ENCODE measurements at places on chromosomes 1 and 21. TPM values are rescaled to one million over a fixed set of nuclear protein-coding genes. Genes with fewer than 3 reads are reported as not detected.

- H3K36me3 ChIP-seq, result no peaks in the 10 kb centered on the region
- H3K4me1 ChIP-seq, result peaks cover 4% of the 10 kb centered on the region
- peaks cover 5% of the 10 kb centered on the region for H3K27me3 ChIP-seq
- H3K4me3 ChIP-seq, result no peak overlapping the region
- DNase-seq, result no peak
These were observed 75.0 kb downstream of the CLIC6 start for GRCh38 chr21:34743831-34744230.

GRCh38 chr1:19484338-19484797 lies 971 bp downstream of the CAPZB start:
- no peak for DNase-seq
- peak overlapping the region; percentile 94 for H3K4me3 ChIP-seq
- no peaks in the 10 kb centered on the region for H3K27me3 ChIP-seq
- peaks cover 24% of the 10 kb centered on the region for H3K36me3 ChIP-seq
- H3K27ac ChIP-seq, result peak overlapping the region; percentile 84
- H3K4me1 ChIP-seq, result peaks cover 75% of the 10 kb centered on the region

DNA sequence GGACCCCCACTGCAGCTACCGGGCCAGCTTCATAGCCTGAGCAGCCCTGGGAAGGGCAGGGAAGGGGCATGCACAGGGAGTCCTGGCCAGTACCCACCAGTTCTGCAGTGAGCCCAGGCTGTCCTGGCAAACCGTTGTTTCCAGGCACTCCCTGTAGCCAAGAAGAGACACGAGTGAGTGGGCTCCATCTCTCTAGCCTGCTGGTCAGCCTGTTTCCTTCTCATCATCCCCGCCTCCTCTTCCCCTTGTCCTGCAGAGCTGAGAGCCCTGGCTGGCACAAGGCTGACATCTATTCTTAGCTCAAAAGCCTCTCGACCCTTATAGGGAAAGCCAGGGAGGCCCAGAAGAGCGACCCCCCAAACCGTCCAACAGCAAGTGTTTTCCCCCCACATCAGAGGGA lies 28.7 kb downstream of the COL16A1 start:
- no peak overlapping the region for H3K4me3 ChIP-seq
- no peaks in the 10 kb centered on the region for H3K36me3 ChIP-seq
- peaks cover 3% of the 10 kb centered on the region for H3K4me1 ChIP-seq
- no peak overlapping the region for H3K27ac ChIP-seq
- peaks cover 19% of the 10 kb centered on the region for H3K27me3 ChIP-seq

DNA sequence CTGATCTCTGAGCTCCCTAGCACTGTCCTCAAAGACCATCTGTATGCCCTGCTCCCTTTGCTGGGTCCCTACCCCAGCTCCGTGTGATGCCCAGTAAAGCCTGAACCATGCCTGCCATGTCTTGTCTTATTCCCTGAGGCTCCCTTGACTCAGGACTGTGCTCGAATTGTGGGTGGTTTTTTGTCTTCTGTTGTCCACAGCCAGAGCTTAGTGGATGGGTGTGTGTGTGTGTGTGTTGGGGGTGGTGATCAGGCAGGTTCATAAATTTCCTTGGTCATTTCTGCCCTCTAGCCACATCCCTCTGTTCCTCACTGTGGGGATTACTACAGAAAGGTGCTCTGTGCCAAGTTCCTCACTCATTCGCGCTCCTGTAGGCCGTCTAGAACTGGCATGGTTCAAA lies 5.7 kb downstream of the GSTM5 start:
- no peaks in the 10 kb centered on the region for H3K4me1 ChIP-seq
- no peak for DNase-seq
- H3K36me3 ChIP-seq, result no peaks in the 10 kb centered on the region
- no peak overlapping the region for H3K27ac ChIP-seq
- H3K27me3 ChIP-seq, result no peaks in the 10 kb centered on the region

GRCh38 chr21:45303091-45303615 lies 15.5 kb upstream of the POFUT2 start:
- no peak overlapping the region for H3K4me3 ChIP-seq
- peaks cover 2% of the 10 kb centered on the region for H3K27me3 ChIP-seq
- H3K4me1 ChIP-seq, result no peaks in the 10 kb centered on the region
- DNase-seq, result no peak
- no peak overlapping the region for H3K27ac ChIP-seq

DNA sequence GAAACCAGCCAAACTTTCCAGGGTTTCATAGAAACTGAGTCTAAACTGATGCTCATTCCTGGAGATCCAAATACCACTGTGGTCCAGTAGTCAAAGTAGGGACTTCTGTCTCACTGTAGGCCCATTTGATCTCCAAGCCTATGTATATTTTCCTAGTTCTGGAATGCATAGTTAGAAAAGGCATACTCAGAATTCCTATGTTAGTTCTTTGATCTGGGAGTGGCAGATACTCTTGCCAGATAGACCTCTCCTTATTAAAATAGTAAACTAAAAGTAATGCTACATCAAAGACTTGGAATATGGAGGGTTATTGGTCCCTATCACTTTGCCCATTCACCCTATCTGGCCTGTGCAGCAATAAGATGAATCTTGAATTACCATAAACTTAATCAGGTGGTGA lies 10.4 kb upstream of the SGIP1 start:
- H3K27ac ChIP-seq, result no peak overlapping the region
- no peaks in the 10 kb centered on the region for H3K4me1 ChIP-seq
- H3K4me3 ChIP-seq, result no peak overlapping the region

DNA sequence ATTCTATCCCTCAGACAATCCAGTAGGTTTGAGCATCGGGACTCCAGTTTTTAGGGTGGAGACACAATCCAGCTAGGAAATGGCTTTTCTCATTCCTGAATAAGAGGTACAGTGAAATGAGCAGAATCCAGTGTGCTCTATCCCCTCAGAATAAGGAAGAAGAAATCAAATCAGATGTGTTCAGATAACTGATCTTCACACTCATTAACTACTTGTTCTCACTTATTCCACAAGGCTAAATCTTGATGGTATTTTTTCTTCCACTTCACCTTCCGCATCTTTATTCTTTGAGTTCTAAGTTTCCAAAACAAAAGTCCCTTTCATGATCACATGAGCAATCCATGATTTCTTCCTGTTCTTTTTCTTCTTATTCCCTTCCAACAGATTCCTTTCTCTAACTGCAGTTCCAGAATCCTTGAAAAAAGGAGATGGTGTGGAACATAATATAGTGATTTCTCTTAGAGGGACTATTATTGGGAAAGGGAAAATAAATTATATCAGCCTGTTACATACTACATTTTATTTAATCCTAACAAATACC lies 1.7 kb downstream of the SYT11 start:
- peak overlapping the region; percentile 98 for H3K27ac ChIP-seq
- DNase-seq, result no peak
- peaks cover 9% of the 10 kb centered on the region for H3K36me3 ChIP-seq
- H3K4me3 ChIP-seq, result peak overlapping the region; percentile 89
- H3K4me1 ChIP-seq, result peaks cover 40% of the 10 kb centered on the region
- H3K27me3 ChIP-seq, result no peaks in the 10 kb centered on the region

GRCh38 chr1:159171688-159172501 lies 480 bp downstream of the CADM3 start:
- H3K27me3 ChIP-seq, result peaks cover 42% of the 10 kb centered on the region
- H3K4me1 ChIP-seq, result no peaks in the 10 kb centered on the region
- H3K27ac ChIP-seq, result no peak overlapping the region
- no peaks in the 10 kb centered on the region for H3K36me3 ChIP-seq
- no peak for DNase-seq
- no peak overlapping the region for H3K4me3 ChIP-seq

DNA sequence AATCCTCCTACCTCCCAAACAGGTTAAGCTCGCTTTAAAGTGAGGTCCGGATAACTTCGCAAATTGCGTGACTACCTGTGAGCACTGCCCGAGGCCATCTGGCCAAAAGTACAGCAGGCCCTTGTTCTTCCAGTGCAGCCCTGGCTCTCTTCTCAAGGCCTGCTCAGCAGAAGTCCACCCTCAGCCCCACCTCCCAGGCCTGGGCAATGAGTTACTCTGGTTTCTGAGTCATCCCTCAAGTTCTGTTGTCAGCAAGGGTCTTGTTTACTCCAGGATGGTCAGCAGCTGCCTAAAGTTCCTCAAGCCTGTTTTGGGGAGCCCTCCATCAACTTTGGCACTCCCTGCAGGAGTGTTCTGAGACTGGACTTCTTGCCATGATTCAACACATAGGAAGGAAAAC lies 101.7 kb downstream of the BCAR3 start:
- H3K4me1 ChIP-seq, result no peaks in the 10 kb centered on the region
- no peak overlapping the region for H3K4me3 ChIP-seq
- H3K27me3 ChIP-seq, result peaks cover 1% of the 10 kb centered on the region

DNA sequence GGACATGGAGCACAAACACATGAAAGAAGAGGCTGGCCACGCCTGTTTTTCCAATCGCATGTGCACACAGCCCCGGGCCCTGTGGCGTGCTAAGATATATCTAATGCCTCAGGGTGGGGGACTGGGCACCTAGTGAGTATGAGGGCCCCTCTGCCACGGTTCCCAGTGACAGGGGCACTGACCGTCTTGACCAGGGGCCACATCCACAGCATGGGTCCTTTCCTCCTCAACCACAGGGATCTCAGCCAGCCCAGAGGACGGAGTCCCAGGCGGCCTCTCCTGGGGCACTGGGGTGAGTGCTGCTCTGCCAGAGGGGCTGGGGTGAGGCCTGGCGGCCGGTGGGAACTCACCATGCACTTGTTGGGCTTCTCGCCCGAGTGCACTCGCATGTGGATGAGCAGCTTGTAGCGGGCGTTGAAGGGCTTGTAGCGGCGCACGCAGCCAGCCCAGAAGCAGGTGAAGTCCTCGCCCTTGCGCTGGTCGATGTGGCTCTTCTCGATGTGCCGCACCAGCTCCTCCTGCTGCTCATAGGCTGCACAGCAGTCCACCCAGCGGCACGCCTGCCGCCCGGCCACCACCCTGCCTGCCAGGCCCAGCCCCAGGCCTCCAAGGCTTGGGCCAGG lies 134.7 kb downstream of the DMRTB1 start:
- H3K36me3 ChIP-seq, result no peaks in the 10 kb centered on the region
- no peak overlapping the region for H3K27ac ChIP-seq
- H3K4me1 ChIP-seq, result no peaks in the 10 kb centered on the region
- no peak for DNase-seq

- no peak overlapping the region for H3K27ac ChIP-seq
- H3K4me1 ChIP-seq, result no peaks in the 10 kb centered on the region
- no peaks in the 10 kb centered on the region for H3K27me3 ChIP-seq
- H3K36me3 ChIP-seq, result no peaks in the 10 kb centered on the region
- H3K4me3 ChIP-seq, result no peak overlapping the region
- DNase-seq, result no peak
These were observed 289.4 kb upstream of the FMN2 start for GRCh38 chr1:239802275-239802674.

- no peak overlapping the region for H3K27ac ChIP-seq
- peaks cover 2% of the 10 kb centered on the region for H3K27me3 ChIP-seq
- no peak overlapping the region for H3K4me3 ChIP-seq
- no peak for DNase-seq
- H3K4me1 ChIP-seq, result no peaks in the 10 kb centered on the region
These were observed 14.0 kb upstream of the PABPC4 start for GRCh38 chr1:39590546-39590945.

- no peaks in the 10 kb centered on the region for H3K27me3 ChIP-seq
- no peak overlapping the region for H3K4me3 ChIP-seq
- peak; percentile 61 for DNase-seq
- peaks cover 20% of the 10 kb centered on the region for H3K36me3 ChIP-seq
These were observed 9.9 kb upstream of the CDCA8 start for GRCh38 chr1:37682334-37682987.

- no peak overlapping the region for H3K27ac ChIP-seq
- DNase-seq, result no peak
- no peaks in the 10 kb centered on the region for H3K4me1 ChIP-seq
- no peaks in the 10 kb centered on the region for H3K36me3 ChIP-seq
These were observed 41.3 kb downstream of the ADAMTS5 start for GRCh38 chr21:26925636-26926035.

- no peak overlapping the region for H3K4me3 ChIP-seq
- peaks cover 17% of the 10 kb centered on the region for H3K27me3 ChIP-seq
- DNase-seq, result no peak
These were observed 8.1 kb upstream of the TADA1 start for GRCh38 chr1:166884040-166884642.

DNA sequence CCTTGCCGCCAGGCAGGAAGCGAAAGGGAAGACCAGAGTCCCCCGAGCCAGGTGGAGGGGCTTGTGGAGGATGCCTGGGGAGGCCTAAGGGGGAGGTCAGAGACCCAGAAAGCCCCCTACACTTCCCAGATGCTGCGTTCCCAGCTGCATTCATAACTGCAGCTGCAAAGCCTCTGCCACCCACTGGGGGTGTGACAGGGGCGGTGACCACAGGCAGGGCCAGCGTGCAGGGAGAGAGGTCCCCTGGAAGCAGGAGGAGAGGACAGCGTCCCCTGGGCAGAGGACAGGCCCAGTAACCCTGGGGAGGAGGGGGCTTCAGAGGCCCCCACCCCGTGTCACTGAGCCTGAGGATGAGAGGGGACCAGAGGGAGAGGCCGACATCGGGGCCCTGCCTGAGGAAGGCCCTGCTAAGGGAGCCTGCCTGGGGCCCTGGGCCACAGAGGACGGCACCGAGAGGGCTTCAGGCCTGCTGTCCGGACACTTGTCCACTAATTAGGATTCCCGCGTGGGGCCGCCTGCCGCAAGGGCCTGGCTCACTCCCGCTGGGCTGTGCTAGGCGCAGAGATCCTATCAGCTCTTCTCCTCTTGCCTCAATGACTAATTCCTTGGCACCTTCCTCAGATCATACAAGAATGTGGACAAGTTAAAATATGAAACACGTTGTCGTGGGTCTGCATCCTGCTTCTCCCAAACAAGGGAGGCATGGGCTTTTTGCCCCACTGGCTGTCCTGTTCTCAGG lies 49.1 kb upstream of the CCDC27 start:
- no peaks in the 10 kb centered on the region for H3K36me3 ChIP-seq
- no peaks in the 10 kb centered on the region for H3K4me1 ChIP-seq
- H3K4me3 ChIP-seq, result no peak overlapping the region
- peaks cover 5% of the 10 kb centered on the region for H3K27me3 ChIP-seq
- H3K27ac ChIP-seq, result no peak overlapping the region

The GPR3 gene
- 3.2 TPM for total RNA-seq

The HSPG2 gene
- 1.4 TPM for total RNA-seq

The LCE1A gene
- not detected for total RNA-seq

The MCOLN3 gene
- 1.3 TPM for total RNA-seq

The CALML6 gene
- total RNA-seq, result 0.51 TPM

The KIF26B gene
- total RNA-seq, result 0.07 TPM

The NUDC gene
- 151 TPM for total RNA-seq
